ENCODE measurements at places on chromosomes 13 and 19. TPM values are rescaled to one million over a fixed set of nuclear protein-coding genes. Genes with fewer than 3 reads are reported as not detected.

DNA sequence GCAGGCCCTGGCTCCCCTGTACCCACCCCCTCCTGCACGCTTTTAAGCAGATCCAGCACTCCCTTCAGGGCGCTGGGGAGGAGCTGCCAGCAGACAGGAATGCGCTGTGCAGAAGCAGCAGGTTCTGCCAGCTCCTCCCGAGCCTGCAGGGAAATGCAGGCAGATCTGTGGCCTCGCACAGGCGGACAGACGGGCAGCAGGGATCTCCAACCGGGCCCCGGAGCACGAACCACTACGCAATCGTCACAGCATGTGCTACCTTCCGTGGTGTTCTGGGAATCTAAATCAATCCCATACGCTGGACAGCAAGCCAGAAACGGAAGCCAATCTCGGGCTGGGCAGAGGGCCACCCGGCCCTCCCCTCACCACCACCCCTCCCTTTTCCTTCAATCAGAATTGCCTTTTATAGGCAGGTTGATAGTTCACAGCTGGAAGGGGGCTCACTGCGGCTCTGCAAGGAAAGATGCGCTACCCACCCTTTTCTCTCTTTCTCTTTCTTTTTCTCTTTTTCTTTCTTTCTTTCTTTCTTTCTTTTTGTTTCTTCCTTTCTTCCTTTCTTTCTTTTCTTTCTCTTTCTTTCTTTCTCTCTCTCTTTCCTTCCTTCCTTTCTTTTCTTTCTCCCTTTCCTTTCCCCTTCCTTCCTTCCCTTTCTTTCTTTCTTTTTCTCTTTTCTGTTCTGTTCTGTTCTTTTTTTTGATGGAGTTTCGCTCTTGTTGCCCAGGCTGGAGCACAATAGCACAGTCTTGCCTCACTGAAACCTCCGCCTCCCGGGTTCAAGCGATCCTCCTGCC, 99.9 kb downstream of the GNG7 start:
- peaks cover 61% of the 10 kb centered on the region for H3K4me1 ChIP-seq
- H3K27me3 ChIP-seq: no peaks in the 10 kb centered on the region
- peak overlapping the region; percentile 99 for H3K27ac ChIP-seq
- peaks cover 1% of the 10 kb centered on the region for H3K36me3 ChIP-seq

- peaks cover 3% of the 10 kb centered on the region for H3K4me1 ChIP-seq
- no peaks in the 10 kb centered on the region for H3K36me3 ChIP-seq
- H3K27me3 ChIP-seq: peaks cover 7% of the 10 kb centered on the region
- peak; percentile 87 for DNase-seq
Observed at GRCh38 chr13:113742000-113742441, 17.0 kb upstream of the TMEM255B start.

DNA sequence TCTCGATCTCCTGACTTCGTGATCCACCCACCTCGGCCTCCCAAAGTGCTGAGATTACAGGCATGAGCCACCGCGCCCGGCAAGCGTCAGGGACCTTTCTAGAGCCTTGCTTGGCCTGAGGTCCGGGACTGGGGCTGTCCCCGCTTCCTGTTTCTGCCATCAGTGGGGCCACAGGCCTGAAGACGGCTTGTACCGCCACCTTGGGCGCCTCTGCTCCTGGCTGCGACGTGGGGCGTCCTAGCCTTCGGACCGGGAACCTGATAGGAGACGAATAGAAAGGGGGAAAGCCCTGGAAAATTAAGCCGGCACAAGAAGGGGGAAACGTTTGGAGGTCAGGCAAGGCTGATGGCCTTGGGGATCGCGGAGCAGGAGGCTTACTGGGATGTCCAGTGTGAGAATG, 35.1 kb downstream of the RNF6 start:
- H3K27ac ChIP-seq: peak overlapping the region; percentile 92
- H3K36me3 ChIP-seq: no peaks in the 10 kb centered on the region
- H3K27me3 ChIP-seq: no peaks in the 10 kb centered on the region
- DNase-seq: no peak

DNA sequence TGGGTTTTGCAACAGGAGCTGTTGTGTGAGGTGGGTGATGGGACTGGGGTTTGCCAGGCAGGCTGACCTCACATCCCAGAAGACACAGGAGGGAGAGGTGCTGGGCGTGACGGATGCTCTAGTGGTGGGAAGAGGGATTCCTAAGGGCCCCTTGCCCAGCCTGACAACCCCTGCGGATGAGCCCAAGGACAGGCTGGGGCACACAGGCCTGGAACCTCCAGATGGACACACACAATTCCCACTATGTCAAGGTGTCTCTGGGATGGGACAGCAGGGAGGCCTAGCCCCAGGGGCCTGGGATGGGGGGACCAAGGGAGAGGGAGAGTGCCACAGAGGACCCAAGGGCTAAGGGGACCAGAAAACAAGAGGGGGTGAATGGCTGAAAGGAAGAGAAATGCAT, 191.5 kb downstream of the ZNF536 start:
- H3K27ac ChIP-seq: no peak overlapping the region
- no peak for DNase-seq
- no peaks in the 10 kb centered on the region for H3K36me3 ChIP-seq
- H3K4me3 ChIP-seq: no peak overlapping the region
- no peaks in the 10 kb centered on the region for H3K27me3 ChIP-seq
- no peaks in the 10 kb centered on the region for H3K4me1 ChIP-seq

- DNase-seq: no peak
- H3K27ac ChIP-seq: no peak overlapping the region
- peaks cover 51% of the 10 kb centered on the region for H3K4me1 ChIP-seq
- H3K27me3 ChIP-seq: no peaks in the 10 kb centered on the region
- no peak overlapping the region for H3K4me3 ChIP-seq
Observed at GRCh38 chr19:46887240-46887782, 26.5 kb downstream of the ARHGAP35 start.

GRCh38 chr19:53912653-53913052, 3.6 kb downstream of the CACNG7 start:
- peaks cover 41% of the 10 kb centered on the region for H3K27me3 ChIP-seq
- H3K27ac ChIP-seq: no peak overlapping the region
- H3K36me3 ChIP-seq: peaks cover 5% of the 10 kb centered on the region

The RAB11B gene
- 96.4 TPM for total RNA-seq

The ZNF625 gene
- total RNA-seq: 11.5 TPM

The GATAD2A gene
- total RNA-seq: 83.7 TPM

The LRCH1 gene
- total RNA-seq: 14.4 TPM

The SLC46A3 gene
- 14.7 TPM for total RNA-seq

The CYP2S1 gene
- not detected for total RNA-seq

The SIGLEC14 gene
- total RNA-seq: not detected

The EPS8L1 gene
- 6.8 TPM for total RNA-seq

The MAST1 gene
- total RNA-seq: 0.97 TPM

The OR10H1 gene
- not detected for total RNA-seq

The IFNL1 gene
- not detected for total RNA-seq

Data from chondrocyte (in vitro differentiated cells).